ENCODE measurements at places on chromosomes 6 and 20.
A peak's percentile ranks its signal among the peaks of the same experiment; 100 is the strongest.

DNA sequence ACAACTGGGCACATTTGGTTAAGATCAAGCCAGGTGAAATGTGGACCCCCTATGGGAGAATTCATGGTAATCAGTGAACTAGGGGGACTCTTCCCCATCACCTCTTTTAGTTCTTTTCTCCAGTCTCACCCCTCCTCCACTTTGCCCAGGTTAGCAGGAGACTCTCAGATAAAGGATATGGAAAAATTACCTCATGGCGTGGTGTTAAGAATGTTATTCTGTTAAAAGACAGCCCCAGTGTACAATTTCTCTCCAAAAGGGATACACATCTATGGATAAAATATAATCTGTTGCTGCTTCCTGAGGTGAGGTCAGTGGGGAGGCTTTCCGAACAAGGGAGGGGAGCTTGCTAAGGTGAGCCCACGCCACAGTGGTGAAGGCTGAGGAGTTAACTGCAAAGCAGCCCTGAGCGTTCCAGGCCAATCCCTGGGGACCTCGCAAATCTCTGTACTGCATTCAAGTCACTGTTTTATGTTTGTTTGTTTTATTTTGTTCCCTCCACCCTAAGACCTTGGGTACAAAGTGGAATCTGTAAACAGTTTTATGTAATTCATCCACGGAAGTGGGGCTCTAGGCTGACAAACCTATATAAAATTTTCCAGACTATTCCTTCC lies 52.0 kb downstream of the ADGRF1 start:
- DNase-seq, result no peak

DNA sequence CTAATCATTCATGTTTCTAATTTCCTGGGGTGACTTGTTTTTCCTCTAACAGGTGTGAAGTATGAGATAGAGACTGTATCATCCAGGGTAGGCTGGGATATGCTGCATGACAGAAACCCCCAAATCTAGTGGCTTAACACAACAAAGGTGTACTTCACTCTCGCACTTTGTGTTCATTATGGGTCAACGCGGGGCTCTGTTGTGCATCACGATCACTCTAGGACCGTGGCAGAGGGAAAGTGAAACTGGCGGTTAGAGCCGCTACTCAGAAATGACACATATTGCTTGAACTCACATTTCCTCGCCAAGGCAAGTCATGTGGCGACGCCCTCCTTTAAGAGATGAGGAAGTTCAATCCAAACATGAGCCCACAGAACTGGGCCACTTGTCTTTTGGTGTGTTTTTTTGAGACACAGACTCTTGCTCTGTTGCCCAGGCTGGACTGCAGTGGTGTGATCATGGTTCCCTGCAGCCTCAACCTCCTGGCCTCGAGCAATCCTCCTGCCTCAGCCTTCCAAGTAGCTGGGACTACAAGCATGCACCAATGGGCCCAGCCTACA lies 41.3 kb downstream of the PCNA start:
- DNase-seq, result peak; percentile 86

DNA sequence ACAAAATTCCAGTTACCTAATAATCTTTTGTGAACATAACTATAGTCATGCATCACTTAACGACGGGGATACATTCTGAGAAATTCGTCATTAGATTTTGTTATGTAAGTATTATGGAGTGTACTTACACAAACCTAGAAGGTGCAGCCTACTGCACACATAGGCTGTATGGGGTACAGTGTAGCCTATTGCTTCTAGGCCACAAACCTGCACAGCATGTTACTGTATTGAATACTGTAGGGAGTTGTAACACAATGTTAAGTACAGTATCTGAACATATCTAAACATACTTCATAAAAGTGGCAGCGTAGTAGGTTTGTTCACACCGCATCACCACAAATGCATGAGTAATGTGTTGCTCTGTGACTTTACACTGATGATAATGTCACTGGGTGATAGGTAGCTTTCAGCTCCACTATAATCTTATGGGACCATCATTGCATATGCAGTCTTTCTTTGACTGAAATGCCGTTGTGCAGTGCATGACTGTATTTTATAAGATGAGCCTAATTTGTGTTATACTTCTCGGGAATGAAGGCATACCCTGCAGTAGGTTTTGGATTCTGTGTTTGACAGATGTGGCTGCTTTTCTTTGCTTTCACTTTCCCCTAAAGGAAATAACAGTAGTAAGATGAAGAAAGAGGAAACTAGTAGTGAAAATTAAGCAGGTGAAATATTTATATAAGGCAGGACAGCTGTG lies 365.6 kb downstream of the FARS2 start:
- DNase-seq, result no peak

DNA sequence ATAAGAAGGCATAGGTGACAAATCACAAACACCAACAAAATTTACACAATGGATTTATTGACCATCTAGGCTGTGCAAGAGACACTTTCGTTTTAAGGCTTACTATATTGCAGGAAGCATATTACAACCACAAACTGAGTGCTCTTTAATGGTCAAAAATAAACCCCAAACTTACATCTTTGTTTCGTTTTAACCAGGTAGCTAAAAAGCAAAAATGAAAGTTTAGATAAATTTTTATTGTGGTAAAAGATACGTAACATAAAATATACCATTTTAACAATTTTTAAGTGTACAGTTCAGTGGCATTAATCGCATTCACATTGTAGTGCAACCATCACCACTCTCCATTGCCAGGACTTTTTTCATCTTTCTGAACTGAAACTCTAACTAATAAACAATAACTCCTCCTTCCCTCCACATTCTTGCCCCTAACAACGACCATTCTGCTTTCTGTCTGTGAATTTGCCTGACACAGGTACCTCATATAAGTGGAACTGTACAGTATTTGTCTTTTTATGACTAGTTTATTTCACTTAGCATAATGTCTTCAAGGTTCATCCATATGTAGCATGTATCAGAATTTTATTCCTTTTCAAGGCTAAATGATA lies 32.3 kb upstream of the DUSP22 start:
- DNase-seq, result no peak

DNA sequence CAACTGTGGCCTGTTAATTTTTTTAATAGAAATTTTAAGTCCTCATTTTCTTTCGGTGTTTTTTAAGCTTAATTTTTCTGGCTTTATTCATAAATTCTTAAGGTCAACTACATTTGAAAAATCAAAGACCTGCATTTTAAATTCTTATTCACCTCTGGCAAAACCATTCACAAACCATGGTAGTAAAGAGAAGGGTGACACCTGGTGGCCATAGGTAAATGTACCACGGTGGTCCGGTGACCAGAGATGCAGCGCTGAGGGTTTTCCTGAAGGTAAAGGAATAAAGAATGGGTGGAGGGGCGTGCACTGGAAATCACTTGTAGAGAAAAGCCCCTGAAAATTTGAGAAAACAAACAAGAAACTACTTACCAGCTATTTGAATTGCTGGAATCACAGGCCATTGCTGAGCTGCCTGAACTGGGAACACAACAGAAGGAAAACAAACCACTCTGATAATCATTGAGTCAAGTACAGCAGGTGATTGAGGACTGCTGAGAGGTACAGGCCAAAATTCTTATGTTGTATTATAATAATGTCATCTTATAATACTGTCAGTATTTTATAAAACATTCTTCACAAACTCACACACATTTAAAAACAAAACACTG lies 10.1 kb downstream of the HFE start:
- DNase-seq, result peak; percentile 57

DNA sequence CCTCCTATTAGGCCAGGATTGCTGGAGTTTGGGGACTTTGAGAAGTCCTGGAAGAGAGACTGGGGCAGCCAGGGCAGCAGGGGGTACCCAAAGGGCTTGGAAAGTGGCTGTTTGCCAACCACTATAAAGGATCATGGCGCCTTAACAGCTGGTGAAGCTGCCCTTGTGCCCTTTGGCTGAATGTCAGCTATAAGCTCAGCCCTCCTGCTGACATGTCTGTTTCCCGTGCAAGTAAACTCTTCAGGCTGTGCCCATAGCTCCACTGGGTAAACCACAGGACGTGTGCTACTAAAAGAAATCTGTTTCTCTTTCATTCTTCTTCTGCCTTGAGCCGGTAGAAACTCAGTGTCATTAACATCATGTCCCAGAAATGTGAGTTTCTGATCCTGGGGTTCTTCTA lies 97.3 kb downstream of the CAP2 start:
- DNase-seq, result no peak

GRCh38 chr20:25459111-25459830 lies 51.8 kb downstream of the GINS1 start:
- no peak for DNase-seq

- no peak for DNase-seq
Measured at GRCh38 chr20:4183361-4183760, 168.0 kb upstream of the RNF24 start.

- DNase-seq, result no peak
Measured at GRCh38 chr6:5504078-5504477, 242.8 kb downstream of the FARS2 start.

- DNase-seq, result no peak
Measured at GRCh38 chr6:24827162-24827561, 28.4 kb upstream of the ARMH2 start.

GRCh38 chr6:136523196-136523595 lies 27.0 kb downstream of the MAP7 start:
- no peak for DNase-seq

- no peak for DNase-seq
Measured at GRCh38 chr6:135146162-135146934, 34.8 kb upstream of the MYB start.

DNA sequence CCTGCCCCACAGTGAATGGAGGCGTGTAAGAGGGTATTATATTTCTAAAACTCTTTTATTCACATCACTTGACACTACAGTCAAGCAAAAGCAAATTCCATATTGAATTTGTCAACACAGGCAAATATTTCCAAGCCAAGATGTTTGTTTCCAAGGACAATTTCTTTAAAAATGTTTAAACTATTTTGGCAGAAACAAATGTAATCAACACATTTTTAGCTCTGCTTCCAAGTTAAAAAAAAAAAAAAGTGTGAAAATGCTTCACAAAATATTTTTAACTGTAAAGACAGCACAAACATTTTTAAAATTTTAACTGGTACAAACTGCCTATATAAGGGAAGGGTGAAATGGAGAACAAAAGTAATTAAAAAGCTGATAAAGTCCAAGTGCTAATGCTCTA lies 44.9 kb upstream of the DST start:
- DNase-seq, result no peak

DNA sequence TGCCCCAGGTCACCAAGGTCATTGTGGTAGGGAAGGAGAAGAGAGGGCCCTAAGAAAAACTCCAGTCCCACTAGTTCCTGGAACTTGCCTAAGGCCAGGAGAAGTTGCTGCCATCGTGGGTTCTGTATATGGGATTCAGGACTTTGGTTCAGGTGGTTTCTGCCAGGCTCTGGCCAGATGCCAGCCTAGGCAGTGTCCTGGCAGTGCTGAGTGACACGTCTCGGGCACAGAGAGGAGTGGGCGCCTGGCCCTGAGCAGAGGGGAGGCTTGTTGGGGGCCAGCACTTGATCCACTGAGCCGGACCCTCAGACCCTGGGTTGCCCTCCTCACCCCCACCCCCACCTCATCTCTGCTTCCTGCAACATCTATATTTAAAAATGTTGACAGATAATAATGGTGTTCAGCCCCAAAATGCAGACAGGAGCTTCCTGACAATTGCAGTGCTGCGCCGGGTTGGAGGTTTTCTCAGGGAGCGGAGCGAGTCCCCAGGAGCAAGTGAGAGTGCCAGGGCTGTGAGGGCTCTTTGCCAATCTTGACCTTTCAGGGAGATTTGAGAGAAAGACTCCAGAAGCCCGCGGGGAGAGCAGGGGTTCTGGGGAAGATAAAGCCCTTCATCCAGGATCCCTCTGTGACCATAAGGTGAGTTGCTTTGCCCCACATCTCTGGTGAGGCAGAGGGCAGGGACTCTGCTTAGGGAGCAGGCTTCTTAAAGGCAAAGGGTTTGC lies 71.9 kb downstream of the PHACTR3 start:
- DNase-seq, result no peak

DNA sequence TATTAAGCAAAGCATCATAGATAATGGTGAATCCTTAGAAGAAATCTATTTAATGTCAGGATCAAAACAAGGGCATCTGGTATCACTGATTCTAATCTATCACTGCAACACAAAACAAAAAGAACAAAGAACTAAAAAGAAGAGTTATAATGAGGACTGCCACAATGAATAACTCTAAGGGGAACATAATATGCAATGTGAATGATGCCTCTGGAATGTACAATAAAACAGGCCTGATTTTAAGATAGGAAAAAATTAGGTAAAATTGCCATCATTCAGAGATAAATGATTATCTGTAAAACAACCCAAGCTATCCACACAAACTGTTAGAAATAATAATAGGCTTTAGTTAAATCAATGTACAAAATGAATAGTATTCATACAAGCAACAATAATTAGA lies 936.7 kb upstream of the CITED2 start:
- no peak for DNase-seq

GRCh38 chr6:138115877-138116660 lies 8.8 kb upstream of the PERP start:
- peak; percentile 38 for DNase-seq

DNA sequence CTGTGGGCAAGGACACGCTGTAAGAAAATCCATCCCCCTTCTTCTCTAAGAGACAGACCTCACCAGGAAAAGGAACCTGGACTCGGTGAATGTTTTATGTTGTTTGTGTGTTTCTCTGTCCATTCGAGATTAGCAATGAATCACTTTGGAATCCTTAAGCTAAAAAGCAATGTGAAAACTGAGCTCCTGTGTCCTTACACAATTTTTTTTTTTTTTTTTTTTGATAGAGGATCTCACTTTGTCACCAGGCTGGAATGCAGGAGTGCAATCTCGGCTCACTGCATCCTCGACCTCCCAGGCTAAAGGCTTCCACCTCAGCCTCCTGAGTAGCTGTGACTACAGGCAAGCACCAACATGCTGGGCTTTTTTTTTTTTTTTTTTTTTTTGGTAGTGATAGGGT lies 32.1 kb downstream of the BFSP1 start:
- DNase-seq, result no peak

DNA sequence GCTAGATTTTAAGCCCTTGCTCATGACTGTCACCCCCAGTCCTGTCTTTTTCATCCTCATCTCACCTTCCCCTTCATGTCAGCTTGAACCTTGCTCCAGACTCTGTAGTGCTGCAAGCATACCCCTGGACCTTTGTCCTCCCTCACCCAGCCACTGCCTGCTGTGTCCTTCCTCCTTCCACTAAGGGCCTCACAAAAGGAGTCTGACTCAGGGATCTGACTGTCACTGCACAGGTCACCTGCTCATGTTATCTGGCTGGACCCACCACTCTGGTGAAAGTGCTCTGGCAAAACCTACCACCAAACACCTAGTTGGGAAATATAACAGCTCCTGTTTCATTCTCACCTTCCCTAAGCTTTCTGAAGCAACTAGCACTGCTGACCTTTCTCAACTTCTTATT lies 151.4 kb downstream of the INSM1 start:
- no peak for DNase-seq

DNA sequence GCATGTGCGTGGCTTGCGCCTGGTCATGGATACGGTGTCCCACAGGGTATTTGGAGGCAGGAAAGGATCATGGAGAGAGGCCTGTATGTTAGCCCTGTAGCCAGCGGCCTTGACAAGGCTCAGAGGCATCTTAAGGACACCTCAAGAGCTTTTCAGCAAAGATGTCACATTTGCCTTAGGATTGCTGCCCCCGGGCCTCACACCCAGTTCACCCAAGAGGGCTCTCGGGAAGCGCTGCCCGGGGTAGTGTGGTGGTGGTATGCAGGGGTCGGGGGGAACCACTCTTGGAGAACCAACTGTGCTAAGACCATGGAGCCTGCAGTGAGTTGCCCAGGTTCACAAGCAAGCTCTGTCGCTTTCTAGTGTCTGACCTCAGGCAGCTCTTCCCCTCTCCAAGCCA lies 36.9 kb upstream of the VSTM2L start:
- DNase-seq, result no peak

GRCh38 chr6:48144021-48144420 lies 33.0 kb upstream of the PTCHD4 start:
- DNase-seq, result no peak

All from CD4-positive, alpha-beta T cell treated with Interleukin-15 for 1 hour (primary cell).